ENCODE measurements at places on chromosomes 1 and 21.
A peak's percentile ranks its signal among the peaks of the same experiment; 100 is the strongest.

DNA sequence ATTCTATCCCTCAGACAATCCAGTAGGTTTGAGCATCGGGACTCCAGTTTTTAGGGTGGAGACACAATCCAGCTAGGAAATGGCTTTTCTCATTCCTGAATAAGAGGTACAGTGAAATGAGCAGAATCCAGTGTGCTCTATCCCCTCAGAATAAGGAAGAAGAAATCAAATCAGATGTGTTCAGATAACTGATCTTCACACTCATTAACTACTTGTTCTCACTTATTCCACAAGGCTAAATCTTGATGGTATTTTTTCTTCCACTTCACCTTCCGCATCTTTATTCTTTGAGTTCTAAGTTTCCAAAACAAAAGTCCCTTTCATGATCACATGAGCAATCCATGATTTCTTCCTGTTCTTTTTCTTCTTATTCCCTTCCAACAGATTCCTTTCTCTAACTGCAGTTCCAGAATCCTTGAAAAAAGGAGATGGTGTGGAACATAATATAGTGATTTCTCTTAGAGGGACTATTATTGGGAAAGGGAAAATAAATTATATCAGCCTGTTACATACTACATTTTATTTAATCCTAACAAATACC lies 1.7 kb downstream of the SYT11 start:
- DNase-seq = no peak

DNA sequence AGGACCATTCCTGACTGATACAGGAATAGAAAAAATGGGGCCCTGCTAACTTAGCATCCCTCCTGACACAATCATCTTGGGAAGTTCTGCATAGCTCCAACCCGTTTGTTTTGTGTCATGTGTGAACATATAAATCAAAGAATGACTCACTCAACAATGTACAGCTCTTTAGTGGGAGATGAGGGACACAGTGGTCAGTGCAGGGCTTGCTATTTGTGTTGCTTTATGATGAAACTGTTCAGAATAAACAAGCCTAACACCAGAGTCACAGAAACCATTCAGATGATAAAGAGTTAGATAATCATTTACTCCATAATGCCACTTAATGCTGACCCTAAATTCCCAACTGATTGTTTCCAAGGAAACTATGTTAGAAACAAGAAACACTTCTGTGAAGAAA lies 154.2 kb upstream of the ZNHIT6 start:
- no peak for DNase-seq

DNA sequence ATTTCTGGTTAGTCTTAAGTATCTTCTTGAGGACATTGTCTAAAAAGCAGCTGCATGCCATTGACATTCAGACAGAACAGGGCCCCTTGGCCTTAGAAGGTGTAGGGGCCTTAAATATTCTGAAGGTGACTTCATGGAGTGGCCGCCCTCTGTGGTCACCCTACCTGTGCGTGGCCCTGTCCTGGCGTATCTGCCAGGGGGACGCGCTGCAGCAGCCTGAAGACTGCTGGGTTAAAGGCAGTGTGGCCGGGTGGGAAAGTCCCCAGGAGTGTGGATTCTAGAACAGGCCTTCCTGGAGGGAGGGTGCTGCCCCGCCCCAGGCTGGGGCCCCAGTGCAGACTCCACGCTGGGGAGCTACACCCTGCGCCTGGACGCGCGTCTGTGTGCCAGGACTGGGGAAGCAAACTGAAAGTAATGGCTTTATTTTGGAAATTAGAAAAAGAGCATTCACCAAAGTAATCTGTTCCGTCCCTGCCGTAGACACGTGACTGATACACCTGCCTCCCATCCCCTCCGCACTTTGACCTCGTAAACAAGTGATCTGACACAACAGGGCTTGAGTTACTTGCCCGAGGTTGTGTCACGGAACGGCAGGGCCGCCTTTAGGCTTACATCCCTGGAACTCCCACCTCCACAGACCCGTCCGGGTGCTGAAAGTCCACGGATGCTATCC lies 1.8 kb downstream of the AGPAT3 start:
- peak; percentile 31 for DNase-seq

- no peak for DNase-seq
Measured at GRCh38 chr1:205942631-205943159, 561 bp downstream of the SLC26A9 start.

DNA sequence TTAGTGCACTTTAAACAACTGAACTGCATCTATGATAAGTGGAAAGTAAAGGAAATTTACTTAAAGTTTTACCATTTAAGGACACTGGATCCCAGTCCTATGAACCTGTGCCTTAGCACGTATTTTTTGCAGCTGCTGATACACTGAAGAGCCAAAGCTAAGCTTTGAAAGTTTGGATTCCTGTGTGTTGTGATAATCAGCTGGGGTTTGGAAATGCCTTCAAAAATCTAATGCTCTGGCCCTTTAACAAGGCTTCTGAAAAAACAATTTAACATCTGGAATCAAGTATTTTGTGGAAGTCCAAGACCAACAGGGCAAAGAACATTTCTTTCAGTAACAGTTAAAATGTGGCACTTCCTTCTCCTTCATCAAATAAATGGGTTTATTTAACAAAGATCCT lies 51.8 kb downstream of the DDAH1 start:
- no peak for DNase-seq

DNA sequence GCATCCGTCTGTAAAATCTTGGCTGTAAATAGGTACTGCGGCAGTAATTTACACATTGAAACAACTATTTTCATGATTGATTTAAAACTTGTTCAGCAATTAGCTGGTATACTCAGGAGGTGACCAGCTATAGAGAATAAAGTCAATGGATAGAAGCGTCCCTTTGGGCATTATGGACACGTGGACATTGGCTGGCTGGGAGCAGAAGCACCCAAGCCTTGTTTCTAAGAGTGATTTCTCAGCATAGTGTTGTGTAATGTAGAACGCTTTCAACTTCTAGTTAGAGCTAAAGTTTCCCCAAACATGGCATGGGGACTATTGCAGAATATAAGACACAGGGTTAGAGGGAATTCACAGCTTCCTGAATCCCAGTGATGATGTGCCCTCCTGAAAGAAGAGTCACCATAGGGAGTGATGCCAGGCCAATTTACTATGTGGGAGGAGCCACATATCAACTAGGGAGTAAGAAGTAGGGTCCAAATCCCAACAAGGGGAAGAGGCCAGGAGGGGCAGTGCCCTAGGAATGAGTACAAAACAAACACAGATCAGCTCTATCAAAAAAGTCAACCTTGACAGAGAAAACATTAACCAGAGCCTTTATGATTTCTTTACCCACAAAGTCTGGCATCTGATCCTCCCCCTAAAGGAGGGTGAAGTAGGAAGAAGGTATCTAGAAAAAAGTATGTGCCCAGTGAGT lies 92.7 kb downstream of the SUSD4 start:
- DNase-seq = no peak

DNA sequence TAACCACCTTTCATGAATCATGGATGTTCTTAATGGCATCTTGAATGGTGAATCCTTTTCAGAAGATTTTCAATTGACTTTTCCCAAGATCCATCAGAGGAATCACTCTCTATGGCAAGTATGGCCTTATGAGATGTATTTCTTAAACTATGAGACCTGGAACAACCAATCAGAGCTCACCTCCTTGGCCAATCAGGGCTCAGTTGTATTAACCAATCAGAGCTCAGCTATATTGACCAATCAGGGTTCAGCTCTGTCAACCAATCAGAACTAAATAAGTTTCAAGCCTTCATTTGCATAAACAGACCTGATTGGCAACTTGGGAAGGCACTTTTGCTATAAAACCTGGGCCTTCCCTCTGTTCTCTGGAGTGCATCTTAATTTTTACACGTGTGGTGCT lies 13.6 kb upstream of the FAM3B start:
- DNase-seq = no peak

- peak; percentile 25 for DNase-seq
Measured at GRCh38 chr21:46097336-46098293, at the start of gene COL6A2. Gene COL6A2 (plus strand): TSS chr21:46098112.

GRCh38 chr1:2617971-2618470 lies 14.8 kb downstream of the MMEL1 start:
- no peak for DNase-seq

- DNase-seq = no peak
Measured at GRCh38 chr1:212792396-212792908, 758 bp downstream of the TATDN3 start.

DNA sequence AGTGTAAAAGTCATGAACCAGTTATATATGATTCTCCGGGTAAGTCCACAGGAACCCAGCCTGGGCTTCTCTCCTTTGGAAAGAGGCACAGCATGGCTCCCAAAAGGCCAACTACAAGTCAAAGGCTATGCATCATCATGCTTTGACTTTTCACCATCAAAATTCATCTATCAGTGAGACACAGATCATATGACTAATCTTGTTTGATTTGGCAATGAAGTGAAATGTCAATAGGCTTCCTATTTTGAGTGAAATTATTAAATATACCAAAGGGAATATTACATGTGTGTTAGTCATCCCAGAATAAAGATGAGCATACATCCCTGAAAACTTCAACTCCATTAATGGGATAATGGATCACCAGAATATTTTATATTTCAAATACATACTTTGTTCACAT lies 83.5 kb upstream of the ADGRL2 start:
- no peak for DNase-seq

DNA sequence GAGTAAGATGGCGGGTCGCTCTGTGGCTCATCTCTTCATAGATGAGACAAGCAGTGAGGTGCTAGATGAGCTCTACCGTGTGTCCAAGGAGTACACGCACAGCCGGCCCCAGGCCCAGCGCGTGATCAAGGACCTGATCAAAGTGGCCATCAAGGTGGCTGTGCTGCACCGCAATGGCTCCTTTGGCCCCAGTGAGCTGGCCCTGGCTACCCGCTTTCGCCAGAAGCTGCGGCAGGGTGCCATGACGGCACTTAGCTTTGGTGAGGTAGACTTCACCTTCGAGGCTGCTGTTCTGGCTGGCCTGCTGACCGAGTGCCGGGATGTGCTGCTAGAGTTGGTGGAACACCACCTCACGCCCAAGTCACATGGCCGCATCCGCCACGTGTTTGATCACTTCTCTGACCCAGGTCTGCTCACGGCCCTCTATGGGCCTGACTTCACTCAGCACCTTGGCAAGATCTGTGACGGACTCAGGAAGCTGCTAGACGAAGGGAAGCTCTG lies 2.4 kb downstream of the TNFAIP8L2 start:
- DNase-seq = no peak

DNA sequence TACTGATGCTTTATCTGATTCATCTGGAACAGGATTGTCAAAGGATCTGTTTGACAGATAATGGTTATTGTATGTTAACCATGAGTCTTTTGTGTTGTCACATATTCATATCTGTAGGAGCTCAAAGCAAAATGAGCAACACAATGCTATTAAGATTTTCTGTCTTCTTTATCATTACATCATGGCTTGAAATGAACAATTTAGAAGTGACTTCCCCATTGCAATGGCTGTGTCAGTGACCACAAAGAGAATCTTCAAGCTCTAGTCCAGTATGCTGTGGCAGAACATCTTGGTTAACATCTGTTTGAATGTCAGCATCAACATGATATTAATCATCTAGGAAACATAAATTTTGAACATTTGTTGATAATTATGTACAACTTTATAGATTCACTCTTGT lies 1148.5 kb downstream of the PLA2G4A start:
- DNase-seq = no peak

DNA sequence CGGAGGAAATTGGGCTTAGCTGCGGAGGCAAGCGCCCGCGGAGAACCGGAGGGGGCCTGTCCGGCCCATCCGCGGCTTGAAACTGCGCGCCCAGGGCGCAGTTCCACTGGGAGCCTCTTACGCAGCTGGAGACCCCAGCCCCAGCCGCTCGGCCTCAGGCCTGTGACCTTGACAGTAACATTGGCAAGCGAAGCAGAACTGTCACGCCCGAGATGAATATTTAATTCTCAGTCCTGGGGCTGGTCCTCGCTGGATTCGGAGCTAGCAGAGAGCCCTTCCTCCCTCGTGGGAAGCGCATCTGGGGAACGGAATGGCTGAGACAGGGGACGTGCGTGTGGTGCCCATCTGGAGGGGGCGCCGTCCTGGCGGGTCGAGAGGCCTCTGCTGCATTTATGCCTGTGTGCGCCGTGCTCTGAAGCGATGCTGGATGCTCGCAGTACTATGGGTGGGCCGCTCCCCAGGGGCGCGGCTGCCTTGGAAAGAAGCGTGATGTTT lies 928 bp downstream of the SLC6A17 start:
- DNase-seq = no peak

Measured in stimulated activated CD4-positive, alpha-beta T cell treated with anti-CD3 and anti-CD28 coated beads, Interleukin-12 subunit alpha, Interleukin-12 subunit beta, amount 100 ng/mL, for 24 hours (primary cell).